Fibroblast of villous mesenchyme (primary cell): ENCODE measurements at places on chromosomes 3 and 15.

- DNase-seq: peak; percentile 39
These were observed at the start of gene FAM107A for GRCh38 chr3:58577269-58577821. Gene FAM107A (minus strand): TSS chr3:58577391. CDS start chr3:58569860, 7,531 bp downstream.

DNA sequence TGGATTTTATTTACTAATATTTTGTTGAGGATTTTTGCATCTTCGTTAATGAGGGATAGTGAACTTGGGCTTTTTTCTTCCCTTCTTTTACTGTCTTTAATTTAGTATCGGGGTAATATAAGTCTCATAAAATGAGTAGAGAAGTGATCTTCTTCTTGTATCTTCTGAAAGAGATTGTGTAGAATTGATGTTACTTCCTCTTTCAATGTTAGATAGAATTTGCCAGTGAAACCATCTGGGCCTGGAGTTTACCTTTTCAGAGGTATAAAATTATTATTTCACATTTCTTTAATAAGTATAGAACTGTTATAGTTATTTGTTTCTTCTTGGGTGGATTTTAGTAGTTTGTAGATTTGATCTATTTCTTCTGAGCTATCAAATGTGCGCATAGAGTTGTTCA lies 7.8 kb downstream of the HESX1 start:
- no peak for DNase-seq

DNA sequence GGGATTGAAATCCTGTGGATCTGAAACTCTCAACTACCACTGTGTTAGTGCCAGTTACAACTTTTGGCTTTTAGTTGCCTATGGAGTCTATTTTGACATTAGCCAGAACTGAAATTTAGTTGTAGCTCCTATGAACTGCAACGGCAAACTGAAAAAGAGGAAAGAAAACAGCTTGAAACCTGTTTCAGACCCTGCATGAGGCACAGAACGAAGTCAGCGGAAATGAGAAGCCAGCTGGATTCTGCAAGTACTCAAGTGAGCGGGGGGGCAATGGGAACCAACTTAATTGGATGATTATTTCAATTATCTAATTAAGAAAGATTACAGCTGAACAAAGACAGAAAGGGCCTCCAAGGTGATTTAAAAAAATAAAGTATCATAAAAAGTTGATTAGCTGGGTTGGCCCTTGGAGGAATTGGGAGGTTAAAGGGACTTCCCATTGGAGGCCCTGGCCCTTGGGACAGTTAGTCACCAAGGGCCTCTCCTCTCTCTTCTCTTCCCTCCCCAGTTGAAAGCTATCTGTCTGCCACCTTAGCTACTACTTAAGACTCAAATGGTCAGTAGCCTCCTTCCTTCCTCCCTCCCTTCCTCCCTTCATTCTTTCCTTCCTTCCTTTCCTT lies 352.1 kb downstream of the SHQ1 start:
- no peak for DNase-seq

- no peak for DNase-seq
These were observed 36.6 kb upstream of the UBL7 start for GRCh38 chr15:74497584-74497983.

DNA sequence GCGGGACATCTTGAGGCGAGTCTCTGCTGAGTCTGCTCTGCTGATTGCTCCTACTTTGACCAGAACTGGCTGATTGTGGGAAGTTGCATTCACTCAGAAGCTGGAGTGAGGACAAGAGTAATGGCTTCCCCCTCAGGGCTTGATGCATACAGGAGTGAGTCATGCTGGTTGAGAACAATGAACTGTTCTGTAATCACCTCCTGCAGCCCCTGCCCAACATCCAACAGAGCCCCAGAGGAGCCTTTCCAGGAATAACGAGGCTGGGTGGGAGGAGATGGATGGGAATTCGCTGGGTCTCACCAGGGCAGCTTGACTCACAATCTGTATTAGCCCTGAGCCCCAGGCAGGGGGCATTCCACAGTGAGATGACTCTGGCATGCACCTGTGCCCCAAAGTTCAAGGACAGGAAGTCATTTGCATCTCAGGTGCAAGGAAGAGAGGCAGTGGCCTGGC lies 85.0 kb downstream of the RAB11A start:
- no peak for DNase-seq

DNA sequence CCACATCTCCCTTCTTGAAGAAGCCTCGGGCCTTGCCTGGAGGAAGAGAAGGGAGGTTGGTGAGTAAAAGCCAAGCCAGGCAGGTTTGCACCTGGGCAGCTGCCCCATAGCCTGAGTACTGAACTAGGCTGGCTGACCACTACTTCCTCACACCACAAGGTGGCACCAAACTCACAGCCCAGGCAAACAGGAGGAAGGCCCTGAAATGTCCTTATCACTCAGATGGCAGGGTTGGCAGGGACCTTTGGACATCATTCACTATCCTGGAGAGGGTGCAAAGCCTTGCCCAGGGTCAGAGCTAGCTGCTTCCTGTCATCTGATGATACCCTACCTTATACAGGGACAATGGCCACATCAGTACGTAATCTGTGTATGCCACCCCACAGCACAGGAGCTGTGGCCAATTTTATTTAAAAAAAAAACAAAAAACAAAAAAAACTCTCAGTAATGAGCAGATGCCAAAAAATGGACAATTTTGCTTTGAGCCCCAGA lies 2.2 kb upstream of the GRAMD2A start:
- DNase-seq: peak; percentile 77

DNA sequence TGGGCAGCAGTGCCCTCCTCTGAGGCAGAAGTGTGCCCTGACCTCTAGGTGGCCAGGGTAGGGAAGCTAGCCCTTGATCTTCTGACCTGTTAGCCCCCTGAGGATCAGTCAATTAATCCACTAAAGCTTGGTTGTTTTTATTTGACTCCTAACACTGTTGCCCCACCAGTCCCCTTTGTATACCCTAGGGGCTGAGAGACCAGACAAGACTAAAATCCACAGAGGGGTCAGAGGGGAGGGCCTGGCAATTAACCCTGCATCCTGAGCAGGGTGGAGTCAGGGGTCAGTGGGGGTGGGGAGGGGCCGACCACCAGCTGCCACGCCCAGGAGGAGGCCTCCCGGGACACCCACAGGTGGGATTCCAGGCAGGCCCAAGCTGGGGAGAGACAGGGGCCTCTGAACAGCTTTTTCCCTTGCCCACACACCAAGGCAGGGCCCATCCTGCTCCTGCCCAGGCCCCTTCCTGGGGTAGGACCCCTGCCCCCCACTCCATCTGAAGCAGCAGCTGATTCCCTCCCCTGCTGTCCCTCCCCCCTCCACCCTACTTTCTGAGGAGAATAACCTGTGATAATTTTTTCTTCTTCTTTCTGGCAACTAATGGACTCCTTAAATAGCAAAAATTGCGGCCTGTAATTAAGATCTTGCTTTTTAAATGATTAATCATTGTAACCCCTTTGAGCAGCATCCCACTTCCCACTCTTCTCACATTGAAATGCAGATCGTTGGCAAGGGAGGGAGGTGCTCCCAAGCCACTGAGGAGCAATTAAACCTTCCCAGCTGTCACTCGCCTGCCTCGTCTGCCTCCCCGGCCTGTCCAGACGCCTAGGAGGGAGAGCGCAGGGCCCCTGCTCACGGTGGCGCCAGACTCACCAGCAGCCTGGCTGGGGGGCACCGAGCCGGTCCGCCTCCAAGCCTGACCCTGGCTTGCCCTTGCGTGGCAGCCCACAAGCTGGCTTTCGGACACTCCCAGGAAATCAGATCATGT lies 51.9 kb downstream of the RHCG start:
- no peak for DNase-seq

- no peak for DNase-seq
These were observed at the start of gene CSPG5 for GRCh38 chr3:47578691-47579632. Gene CSPG5 (minus strand): TSS chr3:47578865. CDS start chr3:47578693, 172 bp downstream.

- no peak for DNase-seq
These were observed 258.2 kb downstream of the SOX2 start for GRCh38 chr3:181969925-181970324.

GRCh38 chr3:127457546-127458145 lies 132.9 kb downstream of the TPRA1 start:
- no peak for DNase-seq

DNA sequence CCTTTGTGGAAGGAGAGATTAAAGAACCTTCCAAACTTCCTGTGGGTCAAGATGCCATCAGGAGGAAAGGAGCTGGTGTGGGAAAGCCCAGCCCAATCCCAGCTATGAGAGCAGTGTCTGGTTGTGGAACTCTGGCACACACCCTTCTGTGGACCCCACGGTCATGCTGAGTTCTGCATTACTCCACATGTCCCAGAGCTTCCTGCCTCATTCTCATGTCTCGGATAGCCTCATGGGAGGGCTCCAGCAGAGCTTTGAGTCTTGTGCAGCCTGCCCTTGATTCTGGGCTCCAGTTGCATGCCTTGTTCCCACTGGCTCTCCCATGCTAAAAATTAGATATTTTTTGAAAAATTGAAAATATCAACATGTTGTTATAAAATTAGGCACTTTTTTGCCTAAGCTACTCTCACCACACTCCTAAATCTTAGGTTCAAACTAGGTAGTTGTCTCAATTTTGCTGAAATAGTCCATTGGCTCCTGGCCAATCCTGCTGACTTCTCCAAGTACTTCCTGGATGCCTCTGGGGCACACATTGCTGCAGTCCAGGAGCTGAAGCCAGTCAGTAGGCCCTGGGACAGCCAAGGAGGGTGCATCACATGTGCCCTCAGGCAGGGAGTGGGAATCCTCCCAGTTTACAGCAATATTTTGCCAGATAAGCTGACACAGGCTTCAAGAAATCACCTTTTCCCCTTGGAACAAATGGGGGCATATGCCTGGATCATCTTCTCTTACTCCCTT lies 144.3 kb downstream of the EEFSEC start:
- DNase-seq: peak; percentile 36

- DNase-seq: no peak
These were observed 593 bp downstream of the TMOD2 start for GRCh38 chr15:51751697-51752683.

GRCh38 chr15:81111018-81111417 lies 23.1 kb upstream of the CFAP161 start:
- no peak for DNase-seq

DNA sequence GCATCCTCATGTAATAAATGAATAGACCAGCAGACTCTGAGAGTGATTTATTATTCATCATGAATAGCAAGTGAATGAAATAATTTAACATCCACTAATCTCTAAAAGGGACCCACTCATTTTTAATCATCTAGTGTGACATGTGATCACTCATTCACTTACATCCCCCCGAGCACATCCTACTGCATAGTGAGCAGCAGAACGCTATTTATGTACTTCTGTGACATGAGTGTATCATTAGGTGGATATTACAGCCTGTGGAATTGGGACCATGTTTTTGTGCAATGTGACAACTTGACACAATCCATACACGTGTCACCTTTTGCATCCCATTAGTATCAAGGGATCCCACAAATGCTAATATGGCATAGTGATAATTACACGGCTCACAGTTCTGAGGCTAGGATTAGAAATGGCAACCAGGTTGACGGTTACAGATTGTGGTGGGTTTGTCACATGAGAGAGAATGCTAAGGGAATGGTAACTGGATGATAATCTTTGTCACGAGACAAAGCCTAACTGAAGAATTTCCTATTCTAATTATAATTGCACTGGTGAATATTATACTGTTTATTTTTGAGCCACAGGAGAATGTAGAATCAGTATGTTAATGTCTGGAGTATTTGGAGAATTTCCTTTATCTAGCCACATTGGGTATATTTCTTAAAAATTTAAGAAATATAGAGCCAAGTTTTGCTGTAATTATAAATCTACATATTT lies 595.2 kb upstream of the TBL1XR1 start:
- DNase-seq: no peak

DNA sequence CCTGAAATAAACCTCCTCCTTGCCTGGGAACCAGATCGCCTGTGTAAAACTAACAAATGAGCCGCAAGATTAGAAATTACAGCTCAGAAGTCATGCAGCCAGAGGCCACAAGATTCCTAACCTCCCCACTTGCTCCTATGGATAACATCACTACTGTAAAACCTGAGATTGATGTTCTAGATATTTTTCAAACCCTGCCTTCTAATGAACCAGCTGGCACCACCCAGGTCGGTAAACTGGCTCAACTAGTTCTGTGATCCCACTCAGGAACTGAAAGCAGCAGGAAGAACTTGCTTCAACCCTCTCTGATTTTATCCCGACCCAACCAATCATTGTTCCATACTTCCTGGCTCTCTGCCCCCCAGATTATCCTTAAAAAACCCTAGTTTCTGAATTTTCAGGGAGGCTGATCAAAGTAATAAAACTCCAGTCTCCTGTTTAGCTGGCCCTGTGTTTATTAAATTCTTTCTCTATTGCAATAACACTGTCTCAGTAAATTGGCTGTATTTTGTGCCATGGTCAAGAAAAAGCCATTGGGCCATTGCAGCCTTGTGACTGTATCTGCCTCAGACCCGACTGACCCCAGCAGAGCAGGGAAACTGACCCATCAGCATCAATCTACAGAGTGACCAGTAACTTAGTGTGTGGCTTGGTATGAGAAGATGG lies 98.9 kb downstream of the RPLP1 start:
- no peak for DNase-seq

- DNase-seq: no peak
These were observed 5.8 kb downstream of the EOMES start for GRCh38 chr3:27716309-27716708.

- peak; percentile 90 for DNase-seq
These were observed 1045.5 kb upstream of the NR2F2 start for GRCh38 chr15:95284933-95285421.

- no peak for DNase-seq
These were observed 29.4 kb downstream of the CCK start for GRCh38 chr3:42236611-42237010.

GRCh38 chr15:64459066-64459781 lies 1.2 kb upstream of the ZNF609 start:
- no peak for DNase-seq

DNA sequence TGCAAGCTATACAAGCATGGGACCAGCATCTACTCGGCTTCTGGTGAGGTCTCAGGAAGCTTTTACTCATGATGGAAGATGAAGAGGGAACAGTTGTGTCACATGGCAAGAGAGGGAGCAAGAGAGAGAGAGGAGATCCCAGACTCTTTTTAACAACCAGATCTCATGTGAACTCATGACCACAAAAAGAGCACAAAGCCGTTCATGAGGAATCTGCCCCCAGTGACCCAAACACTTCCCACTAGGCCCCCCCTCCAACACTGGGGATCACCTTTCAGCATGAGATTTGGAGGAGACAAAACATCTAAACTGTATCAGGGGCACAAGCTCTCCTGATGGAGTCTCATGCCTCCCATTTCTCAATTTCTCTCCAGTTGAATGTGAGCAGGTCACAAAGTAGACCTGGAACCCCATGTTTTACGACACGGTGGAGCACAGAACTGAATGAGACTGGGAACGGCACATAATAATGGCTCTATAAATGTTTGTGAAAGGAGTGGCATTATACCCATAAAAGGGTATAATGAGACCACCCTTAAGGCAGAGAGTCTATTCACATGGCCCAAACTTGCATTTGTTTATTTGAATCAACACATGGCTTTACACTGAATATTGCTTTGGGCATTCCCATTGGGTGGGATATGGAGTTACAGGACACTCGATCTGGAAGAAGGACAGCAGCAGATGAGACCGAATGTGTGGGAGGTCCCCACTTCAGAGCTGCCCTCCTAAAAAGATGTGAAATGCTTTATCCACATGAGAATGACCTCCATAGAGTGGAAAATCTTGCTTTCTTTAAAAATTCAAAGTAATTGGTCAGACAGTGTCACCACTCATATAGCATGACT lies 38.8 kb downstream of the IL16 start:
- DNase-seq: no peak

GRCh38 chr3:10917176-10917575 lies 75.4 kb upstream of the SLC6A1 start:
- no peak for DNase-seq

- peak; percentile 12 for DNase-seq
These were observed 165.7 kb downstream of the MAGI1 start for GRCh38 chr3:65873028-65873427.
